ENCODE measurements at places on chromosomes 7 and 10.

DNA sequence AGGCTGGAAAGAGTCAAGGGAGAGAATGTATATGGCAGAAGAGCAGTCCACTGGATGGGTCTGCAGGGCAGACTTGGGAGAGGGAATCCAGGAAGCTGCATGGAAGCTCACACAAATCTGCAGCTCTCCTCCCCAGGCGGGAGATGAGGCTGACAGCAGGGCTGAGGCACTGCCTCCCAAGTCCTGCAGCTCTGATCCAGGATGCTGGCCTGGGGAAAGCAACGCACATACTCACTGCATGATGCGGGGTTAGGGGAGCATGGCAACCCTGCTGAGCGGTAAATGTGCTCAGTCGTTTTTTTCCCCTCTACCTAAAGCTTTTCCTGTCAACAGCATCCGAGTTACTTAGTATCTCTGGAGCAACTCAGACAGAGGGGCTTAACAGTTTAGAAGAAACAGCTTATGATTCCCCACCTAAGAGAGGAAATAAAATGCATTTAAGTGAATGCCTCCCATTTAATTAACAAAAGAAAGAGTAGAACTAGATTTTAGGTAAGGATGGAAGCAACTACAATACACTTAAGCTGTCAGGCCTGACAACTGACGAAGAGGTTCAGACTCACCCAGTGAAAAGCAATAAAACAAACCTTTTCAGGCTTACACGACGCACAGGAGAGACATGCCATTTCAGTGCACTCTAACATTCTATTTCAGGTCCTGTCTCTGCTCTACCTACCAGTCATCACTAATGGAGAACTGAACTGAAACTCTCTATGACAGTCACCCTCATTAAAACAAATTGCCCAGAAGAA, 37.0 kb downstream of the CHCHD3 start:
- no peak for DNase-seq

- no peak for DNase-seq
Observed at GRCh38 chr10:73999703-74000102, 1.8 kb downstream of the VCL start.

GRCh38 chr10:132631338-132631735, 93.8 kb downstream of the INPP5A start:
- no peak for DNase-seq

GRCh38 chr7:149854611-149855360, 16.6 kb downstream of the ZNF862 start:
- DNase-seq = no peak
